Forelimb muscle (tissue), 1 donor: ENCODE measurements at places on chromosomes 2 and 18. TPM values are rescaled to one million over a fixed set of nuclear protein-coding genes. Genes with fewer than 3 reads are reported as not detected.
A peak's percentile ranks its signal among the peaks of the same experiment; 100 is the strongest.

DNA sequence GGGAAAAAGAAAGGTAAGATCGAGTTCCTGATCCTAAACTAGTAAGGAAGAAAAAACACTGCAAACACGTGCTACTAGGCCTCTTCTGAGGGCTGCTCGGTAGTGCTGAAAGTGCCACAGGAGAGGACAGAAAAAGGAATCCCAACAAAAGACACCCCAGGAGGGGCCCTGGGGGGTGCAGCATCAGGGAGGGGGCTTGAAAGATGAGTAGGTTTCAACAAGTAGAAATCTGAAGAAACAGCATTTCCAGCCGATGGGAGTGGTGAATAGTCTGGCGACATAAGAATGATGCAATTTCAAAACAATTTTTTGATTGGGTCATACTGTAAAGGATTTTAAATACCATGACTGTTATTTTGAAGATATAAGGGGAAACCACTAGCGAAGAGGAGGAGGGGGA, 98.6 kb downstream of the NOL10 start:
- no peak for DNase-seq

DNA sequence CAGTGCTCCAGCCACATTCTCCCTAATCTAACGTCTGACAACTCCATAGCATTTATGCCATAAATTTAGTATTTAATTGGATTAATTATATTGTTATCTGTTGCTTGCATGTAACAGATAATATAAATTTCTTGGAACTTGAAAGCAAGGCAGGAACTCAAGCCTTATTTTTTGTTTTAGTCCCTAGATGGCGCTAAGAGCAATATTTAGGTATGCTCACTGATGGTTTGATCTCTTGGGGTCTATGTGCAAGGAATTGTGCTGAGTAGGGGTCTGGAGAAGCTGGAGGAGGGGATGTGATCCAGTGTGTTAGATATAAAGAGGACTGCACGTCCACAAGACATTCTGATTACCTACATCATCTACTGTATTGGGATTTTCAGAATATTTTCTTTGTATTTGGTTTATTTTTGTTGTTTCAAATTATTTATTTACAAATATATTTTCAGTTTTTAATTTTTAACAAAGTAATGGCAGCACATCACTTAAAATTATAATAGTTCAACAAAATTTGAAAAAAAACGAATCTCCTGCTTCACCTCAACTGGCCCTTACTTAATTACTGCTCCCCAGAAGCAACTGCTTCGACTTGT, 32.8 kb downstream of the KATNAL2 start:
- DNase-seq: no peak

- DNase-seq: no peak
Observed at GRCh38 chr2:31535768-31536167, 45.0 kb downstream of the SRD5A2 start.

- DNase-seq: no peak
Observed at GRCh38 chr2:30444273-30444672, 2.8 kb upstream of the LCLAT1 start.

- no peak for DNase-seq
Observed at GRCh38 chr2:86038291-86039081, 67.2 kb downstream of the POLR1A start.

DNA sequence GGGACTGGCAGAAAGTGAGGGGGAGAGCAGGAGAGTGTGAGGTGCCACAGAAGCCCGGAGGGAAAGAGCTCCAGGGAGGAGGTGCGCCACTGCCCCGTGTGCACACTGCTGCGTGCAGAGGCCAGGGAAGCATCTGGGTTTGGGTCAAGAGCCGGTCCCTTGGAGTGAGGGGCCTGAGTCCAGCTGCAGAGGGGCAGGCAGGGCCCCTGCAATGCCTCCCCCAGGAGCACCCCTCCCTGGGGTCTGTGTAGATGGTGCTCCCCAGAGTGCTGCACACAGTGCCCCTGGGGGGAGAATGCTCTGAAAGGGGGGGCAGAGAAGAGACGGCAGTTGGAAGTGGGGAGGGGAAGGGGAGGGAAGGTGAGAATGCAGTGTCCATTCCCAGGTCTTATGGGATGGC, 3.7 kb upstream of the LIMS2 start:
- DNase-seq: no peak

DNA sequence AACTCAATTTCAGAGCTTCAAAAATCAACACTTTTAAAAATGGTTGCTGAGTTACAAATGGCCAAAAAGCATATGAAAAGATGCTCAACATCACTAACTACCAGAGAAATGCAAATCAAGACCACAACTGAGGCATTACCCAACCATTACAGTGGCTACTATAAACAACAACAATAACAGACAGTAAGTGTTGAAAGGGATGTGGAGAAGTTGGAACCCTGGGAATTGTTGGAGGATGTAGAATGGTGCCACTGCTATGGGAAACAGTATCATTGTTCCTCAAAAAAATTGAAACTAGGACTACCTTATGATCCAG, 173.3 kb upstream of the SPRED2 start:
- no peak for DNase-seq

DNA sequence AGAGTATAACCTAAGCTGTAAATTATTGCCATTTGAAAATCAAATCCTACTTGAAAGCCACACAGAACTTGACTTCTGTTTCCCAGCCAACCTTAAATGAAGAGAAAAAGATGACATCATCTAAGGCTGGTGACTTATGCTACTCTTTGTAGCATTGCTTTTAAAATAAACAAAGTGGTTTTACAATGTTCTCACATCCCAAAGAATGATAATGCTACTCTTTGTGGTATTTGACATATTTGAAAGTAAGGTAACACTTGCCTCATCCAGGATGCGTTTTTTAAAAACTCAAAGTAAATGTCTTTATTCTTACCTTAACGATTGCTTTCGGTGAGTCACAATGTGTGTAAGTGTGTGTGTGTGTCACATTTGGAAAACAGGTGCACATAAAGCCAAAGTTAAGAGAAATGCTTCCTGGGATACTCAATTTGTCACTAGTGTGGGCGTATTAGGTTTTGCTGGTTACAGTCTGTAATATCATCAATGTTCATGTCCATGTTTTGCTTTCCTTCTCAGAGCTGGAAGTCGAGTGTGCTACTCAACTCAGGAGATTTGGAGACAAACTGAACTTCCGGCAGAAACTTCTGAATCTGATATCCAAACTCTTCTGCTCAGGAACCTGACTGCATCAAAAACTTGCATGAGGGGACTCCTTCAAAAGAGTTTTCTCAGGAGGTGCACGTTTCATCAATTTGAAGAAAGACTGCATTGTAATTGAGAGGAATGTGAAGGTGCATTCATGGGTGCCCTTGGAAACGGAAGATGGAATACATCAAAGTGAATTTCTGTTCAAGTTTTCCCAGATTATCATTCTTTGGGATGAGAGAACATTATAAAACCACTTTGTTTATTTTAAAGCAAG, 2.6 kb downstream of the PMAIP1 start:
- DNase-seq: no peak

DNA sequence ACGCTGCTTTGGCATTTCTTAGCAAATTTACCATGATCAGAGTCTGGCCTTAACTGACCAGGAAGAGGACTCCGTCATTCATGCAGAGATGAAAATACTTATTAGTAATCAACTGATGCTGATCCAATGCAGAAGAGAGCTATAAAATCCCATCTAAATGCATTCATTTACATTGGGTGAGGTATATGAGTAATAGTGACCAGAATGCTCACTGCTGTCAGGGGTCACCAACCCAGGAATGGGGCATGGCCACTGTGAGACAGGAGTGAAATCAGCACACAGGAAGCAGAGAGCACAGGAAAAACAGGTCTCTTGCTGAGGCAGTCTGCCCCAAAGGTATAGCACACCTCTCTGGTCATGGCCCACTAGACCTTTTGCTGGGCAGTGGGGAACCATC, 68.1 kb upstream of the TMEM247 start:
- no peak for DNase-seq

Gene MC5R
- 3.1 TPM for polyA plus RNA-seq

Gene BCL11A
- polyA plus RNA-seq: 4.9 TPM

DNA sequence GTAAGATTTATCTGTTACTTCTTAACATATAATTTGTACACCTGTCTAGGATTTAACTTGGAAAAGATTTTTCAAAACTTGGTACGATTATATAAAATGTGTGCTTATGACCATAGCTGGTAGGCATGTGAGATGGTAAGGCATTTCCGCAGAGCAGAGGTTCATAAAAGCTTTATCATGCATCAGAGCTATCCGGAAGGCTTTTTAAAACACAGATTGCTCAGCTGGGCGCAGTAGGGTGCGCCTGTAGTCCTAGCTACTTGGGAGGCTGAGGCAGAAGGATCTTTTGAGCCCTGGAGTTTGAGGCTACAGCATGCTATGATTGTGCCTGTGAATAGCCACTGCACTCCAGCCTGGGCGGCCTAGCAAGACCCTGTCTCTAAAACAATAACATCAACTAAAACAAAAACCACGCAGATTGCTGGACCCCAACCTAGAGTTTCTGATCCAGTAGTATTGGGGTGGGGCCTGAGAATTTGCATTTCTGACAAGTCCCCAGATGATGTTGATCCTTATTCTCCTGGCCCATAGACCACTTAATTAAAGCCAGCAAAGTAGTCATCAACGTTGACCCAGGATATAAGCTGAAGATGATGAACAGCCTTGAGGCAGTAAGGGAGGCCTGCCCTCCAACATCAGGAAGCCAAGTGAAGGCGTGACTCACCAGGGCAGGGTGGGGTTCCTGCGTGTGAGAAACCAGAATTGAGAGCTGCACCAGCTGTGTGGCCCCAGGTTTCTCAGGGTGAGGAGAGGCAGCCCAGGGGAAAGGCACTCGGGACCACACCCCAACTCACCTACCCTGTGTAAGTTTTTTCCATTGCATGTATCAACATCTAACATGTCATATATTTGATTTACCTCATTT, 21.6 kb upstream of the SLC20A1 start:
- no peak for DNase-seq

Gene NHEJ1
- polyA plus RNA-seq: 11.6 TPM

DNA sequence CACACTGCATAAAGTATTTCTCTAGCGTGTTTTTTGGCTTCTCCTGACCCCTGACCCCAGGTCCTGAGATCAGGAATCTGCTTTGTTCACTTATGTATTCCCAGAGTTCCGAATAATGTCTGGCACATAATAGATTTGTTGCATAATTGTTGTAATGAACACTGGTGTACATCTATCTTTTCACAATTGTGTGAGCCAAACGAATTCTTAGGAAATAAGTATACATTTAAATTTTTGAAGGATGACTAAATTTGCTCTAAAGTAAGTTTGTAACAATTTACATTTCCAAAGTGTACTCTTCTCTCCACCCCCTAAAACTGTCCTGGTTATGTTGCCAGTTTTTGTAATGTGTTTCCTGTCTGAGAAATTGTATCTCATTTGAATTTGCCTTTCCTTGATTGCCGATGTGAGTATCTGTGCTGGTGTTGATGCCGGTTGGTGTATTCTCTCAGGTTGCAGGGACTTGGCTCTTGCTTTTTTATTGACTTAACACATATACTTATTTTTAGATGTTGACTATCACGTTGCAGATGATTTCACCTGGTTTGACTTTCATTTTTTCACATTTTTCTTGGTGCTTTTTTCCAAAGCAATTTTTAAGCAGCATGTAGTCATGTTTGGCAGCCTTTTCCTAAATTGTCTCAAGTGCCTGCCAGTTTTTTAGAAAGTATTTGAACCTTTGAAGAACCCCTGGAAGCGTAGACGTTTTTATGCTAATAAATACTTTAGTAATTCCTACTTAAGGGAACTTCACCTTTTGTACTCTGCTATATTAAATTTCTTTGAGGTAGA, 16.1 kb upstream of the FARP2 start:
- DNase-seq: no peak

DNA sequence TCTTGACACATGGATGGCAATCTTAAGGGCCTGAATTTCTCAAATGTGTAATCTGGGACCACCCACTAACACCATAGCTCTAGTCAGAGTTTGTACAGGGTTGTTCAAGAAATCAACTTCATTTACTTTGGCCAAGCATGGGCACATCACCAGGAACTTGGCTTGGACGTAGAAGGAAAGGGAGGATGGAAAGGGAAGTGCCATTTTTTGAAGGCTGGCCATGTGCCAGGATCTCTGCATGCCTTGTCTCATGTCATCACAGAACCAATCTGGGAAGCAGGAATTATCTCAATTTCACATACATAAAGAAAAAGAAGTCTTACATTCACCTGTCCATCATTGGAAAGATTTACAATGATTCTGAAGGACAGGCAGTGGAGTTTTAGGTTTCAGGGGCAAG, 128.1 kb downstream of the ANTXR1 start:
- no peak for DNase-seq

Gene LYG2
- 0.22 TPM for polyA plus RNA-seq

- DNase-seq: no peak
Observed at GRCh38 chr2:42342061-42342794, 18.8 kb downstream of the COX7A2L start.

Gene TUBA3E
- polyA plus RNA-seq: not detected

- no peak for DNase-seq
Observed at GRCh38 chr18:75159238-75159518, 49.8 kb downstream of the PTGR3 start.

- no peak for DNase-seq
Observed at GRCh38 chr2:126639276-126639675, 16.7 kb upstream of the GYPC start.

GRCh38 chr2:6823111-6823510, 42.6 kb downstream of the CMPK2 start:
- peak; percentile 9 for DNase-seq
